ENCODE measurements at places on chromosomes 12 and 14.

- no peak for DNase-seq
Measured at GRCh38 chr12:71799106-71799505, 40.5 kb upstream of the TBC1D15 start.

GRCh38 chr12:55716582-55716957, 724 bp downstream of the BLOC1S1 start:
- no peak for DNase-seq

DNA sequence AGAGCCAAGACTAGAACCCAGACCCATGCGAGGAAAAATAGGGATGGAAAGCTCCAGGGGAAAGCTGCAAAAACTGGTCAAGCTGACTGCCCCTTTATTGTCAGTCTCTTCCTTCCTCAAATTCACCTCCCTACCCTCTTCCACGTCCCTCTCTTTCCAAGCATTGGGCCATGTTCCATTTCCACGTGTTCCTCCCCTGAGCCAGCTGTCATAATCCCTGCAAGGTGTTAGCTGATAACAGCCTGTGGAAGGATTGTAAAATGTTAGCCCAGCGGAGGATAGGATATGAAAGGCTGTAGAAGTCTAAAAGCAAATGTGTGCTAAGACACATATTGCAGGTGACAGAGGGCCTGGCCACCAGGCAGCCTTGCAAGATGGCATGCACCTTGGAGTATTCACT, 88.0 kb upstream of the MAX start:
- no peak for DNase-seq

- DNase-seq = no peak
Measured at GRCh38 chr14:90681929-90682328, 134.3 kb downstream of the TTC7B start.

GRCh38 chr12:1279050-1279449, 288.0 kb downstream of the ERC1 start:
- no peak for DNase-seq

DNA sequence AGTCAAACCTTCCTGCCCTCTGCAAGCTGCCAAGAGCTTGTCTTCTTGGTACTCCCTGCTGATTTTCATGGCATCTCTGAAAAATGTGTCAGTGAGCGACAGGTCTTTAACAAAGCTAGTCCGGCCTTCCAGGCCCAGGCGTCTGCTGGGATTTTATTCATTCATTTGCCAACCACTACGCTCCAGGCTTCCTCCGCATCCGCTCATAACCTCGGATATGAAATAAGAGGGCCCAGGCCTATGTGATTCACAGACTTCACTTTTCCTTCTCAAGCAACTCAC, 13.8 kb downstream of the TSPAN9 start:
- DNase-seq = no peak

- no peak for DNase-seq
Measured at GRCh38 chr14:64217834-64218233, 76.3 kb downstream of the ESR2 start.

GRCh38 chr12:573232-573631, 90.0 kb downstream of the NINJ2 start:
- no peak for DNase-seq

- DNase-seq = no peak
Measured at GRCh38 chr12:124532331-124532750, 35.1 kb downstream of the NCOR2 start.

GRCh38 chr12:98172304-98172703, 343.1 kb upstream of the TMPO start:
- DNase-seq = no peak

GRCh38 chr12:66409195-66409871, 107.0 kb downstream of the HELB start:
- peak; percentile 4 for DNase-seq

- no peak for DNase-seq
Measured at GRCh38 chr12:1741154-1741949, 50.5 kb downstream of the ADIPOR2 start.

- no peak for DNase-seq
Measured at GRCh38 chr12:51234530-51234929, 4.1 kb upstream of the DAZAP2 start.

GRCh38 chr14:72901361-72901760, 7.5 kb upstream of the DPF3 start:
- no peak for DNase-seq

GRCh38 chr12:112149596-112149995, 24.2 kb downstream of the TRAFD1 start:
- no peak for DNase-seq

GRCh38 chr12:73072214-73072613, 800.0 kb downstream of the TRHDE start:
- DNase-seq = no peak

DNA sequence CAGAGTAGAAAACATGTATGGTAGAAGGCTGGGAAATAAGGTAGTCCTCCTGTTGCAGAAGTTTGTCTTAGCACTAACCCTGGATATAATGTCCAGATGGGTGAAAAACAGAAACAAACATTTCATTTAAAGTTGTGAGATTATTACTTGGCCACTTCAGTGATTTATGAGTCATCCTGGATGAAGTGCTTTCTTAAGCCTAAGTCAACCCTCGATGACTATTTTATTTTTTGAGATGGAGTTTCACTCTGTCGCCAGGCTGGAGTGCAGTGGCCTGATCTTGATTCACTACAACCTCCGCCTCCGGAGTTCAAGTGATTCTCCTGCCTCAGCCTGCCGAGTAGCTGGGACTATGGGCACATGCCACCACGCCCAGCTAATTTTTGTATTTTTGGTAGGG, 10.2 kb downstream of the DLST start:
- DNase-seq = no peak

DNA sequence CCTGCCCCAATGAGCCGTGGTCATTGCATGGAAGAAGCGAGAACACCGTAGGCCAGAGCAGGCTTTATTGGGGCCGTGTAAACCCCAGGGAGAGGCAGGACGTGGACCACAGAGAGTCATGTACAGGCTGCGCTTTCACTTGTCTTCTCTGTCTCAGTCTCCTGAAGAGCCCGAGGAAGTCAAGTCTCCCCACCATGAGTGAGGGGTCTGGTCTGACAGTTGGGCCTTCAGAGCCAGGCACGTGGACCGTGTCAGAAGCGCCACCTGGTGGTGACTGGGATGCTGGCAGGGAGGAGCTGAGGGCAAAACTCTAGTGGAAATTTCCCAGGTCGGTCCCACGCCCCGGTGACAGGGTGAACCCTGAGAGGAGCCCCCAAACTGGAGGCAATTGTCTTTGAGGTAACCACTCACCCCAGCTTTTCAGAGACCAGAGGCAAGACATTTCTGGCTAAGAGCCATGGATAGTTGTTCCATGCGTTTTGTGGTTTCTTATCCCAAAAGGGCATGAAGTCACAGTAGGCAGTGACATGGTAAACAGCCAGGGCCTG, 17.4 kb downstream of the RPS6KL1 start:
- peak; percentile 62 for DNase-seq

DNA sequence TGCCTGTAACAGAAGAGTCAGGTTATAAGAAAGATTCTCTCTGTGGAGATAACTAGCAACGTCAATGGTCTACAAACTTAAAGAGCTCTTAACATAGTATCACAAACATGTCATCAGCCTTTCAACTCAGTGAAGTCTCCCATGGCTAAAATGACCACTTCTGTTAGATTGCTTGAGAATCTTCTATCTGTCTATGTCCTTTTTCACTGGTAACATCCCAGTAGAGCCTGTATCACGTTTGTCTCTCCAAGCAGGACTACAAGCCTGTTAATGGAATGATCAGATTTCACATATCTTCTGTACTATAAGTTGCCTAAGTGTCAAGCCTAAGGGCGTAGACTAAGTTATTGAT, 50.7 kb downstream of the SLC2A13 start:
- DNase-seq = no peak

- peak; percentile 33 for DNase-seq
Measured at GRCh38 chr14:76919431-76920330, 93.5 kb downstream of the LRRC74A start.

DNA sequence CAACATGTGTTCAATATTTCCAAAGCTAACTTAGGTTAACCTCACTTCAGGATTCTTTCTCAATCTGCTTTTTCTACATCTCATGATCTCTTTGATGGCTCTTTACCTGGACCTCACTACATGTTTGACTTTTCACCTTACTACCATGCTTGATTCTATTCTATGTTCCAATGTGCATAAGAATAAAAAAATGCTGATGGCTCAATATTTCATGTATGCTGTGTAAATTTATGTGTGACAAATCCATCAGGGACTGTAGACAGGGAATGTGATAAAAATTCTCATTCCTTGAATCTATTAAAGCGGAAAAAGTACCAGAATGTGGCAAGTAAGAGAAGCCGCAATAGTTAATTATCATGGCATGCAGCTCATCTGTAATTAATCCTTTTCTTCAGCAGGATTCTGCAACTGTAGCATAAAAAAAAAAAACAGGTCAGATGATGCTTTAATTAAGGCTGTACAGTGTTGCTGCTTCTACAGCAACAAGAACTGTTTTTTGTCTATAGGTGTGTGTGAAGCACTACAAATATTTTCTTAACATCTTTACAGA, 276.9 kb upstream of the PRKD1 start:
- DNase-seq = no peak

DNA sequence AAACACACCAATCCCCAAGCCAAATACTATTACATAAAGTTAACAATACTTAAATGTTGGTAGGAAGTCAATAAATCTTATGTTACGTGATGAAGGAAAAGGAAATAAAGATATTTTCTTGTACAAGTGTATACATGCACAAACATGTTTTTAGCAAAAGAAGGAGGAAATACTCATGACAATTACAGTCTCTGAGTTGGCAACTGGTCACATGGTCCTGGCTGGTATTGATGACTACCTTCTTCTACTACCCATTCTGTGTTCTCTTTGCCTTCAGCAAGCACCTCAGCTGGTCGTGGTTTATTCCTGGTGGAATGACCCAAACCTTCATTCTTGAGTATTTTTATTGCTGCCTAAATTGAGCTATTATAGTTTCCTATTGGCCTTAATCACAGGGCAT, 84.8 kb downstream of the PLBD1 start:
- no peak for DNase-seq

DNA sequence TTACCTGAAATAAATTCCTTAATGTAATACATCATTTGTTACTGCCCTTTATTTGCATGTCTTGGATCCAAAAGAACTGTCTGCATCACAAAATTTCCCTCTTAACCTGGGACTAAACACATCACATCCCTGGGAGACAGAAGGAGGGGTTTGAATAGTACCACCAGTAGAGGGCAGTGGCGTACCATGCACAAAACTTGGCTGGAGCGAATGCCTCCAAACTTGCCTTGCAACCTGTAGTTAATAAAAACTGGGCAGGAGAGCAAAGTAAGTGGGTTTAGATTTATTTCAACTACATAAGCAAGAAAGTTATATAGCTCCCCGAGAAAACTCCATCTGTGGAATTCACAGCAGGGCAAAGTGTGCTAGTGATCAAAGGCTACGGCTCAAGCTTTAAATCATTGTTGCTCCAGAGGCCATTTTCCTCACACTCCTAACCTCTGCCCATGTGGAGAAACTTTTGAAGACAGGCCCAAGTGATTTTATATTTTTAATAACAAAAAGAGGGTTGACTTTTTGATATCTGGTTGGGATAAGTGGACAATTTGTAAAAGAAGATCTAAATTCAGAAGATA, 1176.7 kb upstream of the SEL1L start:
- no peak for DNase-seq

- DNase-seq = no peak
Measured at GRCh38 chr12:89971880-89972279, 263.2 kb upstream of the ATP2B1 start.

GRCh38 chr12:2451025-2451424, 343.7 kb upstream of the FKBP4 start:
- no peak for DNase-seq

GRCh38 chr12:1003600-1004271, 12.7 kb downstream of the ERC1 start:
- DNase-seq = no peak

DNA sequence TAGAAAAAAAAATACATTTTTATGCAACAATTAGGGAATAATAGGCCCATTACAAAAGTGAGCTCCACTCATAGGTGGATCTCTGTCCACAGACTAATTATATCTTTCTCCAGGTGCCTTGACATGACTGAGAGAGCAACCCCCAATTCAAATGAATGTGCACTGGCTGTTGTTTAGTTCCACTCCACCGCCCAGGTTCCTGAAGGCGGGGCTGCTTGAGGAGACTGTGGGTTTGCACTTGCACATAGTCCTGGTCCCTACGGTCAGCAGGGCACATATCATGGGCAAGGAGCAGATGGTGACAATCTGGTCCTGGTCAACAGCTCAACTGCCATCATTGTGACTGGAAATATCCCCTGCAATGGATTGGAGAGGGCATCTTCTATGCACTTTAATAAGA, 195.6 kb upstream of the PWP1 start:
- DNase-seq = no peak

DNA sequence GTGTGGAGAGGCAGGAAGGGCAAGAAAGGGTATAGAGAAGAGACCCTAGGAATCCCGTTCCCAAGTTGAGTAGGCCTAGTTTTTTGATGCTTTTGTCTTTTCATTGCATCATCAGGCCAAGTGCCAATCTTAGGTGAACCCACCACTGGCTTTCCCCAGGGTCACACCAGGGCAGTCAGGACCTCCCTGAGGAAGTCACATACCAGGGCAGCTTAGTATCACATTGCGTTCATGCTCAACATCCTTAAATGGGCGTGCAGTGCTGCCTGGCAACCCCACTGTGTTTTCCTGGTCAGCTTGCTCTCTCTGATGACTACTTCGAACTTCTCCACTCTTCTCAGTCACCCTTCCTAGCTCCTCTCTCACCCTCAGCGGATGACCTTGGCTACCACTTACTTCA, 9.0 kb downstream of the ASIC1 start:
- DNase-seq = peak; percentile 6

- no peak for DNase-seq
Measured at GRCh38 chr14:99524804-99525698, 43.8 kb downstream of the CCNK start.

DNA sequence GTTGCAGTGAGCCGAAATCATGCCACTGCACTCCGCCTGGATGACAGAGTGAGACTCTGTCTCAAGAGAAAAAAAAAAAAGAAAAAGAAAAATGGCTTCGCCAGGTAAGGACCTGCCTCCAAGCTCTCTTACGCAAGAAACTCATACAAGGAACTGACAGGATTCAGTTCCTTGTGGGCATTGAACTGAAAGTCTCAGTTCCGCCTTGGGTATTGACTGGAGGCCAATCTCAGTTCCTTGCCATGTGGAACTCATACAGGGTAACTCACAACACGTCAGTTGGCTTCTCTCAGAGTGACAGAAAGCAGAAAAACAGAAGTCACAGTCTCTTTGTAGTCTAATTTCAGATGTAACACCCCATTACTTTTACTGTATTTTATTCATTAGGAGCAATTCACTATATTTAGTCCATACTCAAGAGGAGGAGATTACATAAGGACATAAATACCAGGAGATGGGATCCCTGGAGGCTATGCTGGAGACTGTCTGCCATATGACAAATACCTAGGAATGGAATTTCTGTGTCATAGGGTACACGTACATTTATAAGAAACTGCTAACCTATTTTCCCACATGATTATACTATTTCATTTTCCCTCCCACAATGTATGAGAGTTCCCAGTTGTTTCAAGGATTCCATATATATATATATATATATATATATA, 11.4 kb upstream of the NOPCHAP1 start:
- DNase-seq = peak; percentile 72

GRCh38 chr12:79850610-79851299, 84.1 kb downstream of the PPP1R12A start:
- no peak for DNase-seq
